ENCODE measurements at places on chromosomes 1 and 21.

DNA sequence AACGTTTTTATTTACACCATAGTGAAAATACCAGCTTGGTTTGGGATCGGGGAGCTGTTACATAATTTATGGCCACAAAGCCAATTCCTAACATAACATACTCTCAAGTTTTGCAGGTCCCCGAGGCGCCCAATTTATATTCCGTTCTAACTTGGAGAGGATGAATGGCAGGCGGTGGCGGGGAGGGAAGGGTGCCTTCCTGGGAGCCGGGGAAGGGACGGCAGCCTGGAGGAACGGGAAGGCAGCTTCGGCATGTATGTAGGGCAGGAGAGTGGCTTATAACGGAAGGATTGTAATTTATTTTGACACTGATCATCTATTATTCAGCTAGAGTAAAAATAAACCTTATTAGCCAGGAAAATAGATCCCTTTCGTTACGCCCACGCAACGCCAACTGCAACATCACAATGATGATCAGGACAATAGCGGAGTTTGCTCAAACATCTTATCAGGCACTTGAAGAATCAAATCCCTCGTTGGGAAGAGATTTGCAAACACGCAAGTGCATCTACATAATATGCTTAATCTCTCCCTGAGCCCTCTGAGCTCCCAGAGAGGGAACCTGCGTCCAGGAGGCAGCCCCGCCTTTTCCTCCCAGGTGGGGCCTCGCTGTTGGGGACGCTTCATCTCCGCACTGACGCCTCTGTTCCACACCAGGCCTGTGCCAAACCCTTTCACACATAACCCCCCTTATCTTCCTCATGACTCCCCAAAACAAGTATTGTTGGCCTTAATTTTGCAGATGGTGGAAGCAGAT is 93.7 kb upstream of the C1orf174 start:
- no peak for DNase-seq

DNA sequence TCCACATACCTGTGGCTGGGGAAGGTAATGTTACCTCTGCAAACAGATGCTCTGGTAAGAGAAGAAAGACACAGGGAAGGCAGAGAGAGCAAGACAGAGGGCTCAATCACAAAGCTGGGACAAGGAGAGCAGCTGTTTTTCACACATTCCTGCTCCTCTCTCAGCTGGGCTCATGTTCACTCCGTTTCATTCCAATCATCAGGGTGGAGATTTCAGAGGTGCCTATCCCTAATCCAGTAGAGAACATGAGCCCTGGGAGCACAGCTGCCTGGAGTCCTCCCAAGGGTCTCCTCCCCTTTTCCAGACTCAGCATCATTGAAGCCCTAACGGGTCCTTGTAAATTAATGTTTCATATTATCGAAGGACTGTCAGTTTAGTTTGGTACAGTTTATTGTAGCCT is 19.4 kb downstream of the GADD45A start:
- DNase-seq: no peak

DNA sequence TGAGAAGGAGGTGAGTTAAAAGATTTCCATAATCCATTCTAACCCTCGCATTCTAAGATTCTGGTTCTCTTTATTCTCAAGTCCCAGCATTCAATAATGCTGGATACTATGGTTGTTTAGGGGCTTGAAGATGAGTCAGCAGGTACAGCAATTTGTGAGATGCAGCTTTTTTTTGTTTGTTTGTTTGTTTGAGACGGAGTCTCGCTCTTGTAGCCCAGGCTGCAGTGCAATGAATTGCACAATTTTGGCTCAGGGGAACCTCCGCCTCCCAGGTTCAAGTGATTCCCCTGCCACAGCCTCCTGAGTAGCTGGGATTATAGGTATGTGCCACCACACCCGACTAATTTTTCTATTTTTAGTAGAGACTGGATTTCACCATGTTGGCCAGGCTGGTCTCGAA is 23.3 kb downstream of the EIF4G3 start:
- no peak for DNase-seq

DNA sequence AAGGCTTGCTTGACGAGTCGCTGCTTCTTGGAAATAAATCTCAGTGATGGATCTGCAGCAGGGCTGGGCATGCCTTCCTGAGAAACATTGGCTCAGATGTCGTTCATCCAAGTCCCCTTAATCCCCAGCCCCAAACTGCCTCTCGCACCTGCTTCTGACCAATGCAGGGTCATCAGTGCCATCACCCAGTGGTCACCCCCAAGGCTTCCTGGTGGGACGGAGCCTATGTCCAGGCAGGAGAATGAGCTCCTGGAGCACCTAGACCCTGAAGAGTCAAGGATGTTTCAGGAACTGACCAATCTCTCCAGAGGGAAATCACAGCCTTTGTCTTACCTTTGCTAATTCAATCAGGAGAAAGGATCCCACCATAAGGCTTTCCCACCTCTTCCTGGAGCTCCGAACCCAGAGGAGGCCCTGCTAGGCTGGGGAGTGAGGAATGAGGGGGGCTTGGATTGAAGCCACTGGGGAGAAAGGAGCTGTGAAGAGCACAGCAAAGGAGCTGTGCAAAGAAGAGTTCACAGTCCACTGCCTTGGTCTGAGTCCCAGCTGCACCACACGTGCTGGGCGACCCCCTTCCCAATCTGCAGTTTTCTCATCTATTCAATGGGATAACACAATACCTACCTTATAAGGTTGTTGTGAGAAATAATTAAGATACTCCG is 416.1 kb downstream of the NPHP4 start:
- DNase-seq: no peak

- no peak for DNase-seq
Measured at GRCh38 chr1:151237678-151238466, 16.7 kb upstream of the PSMD4 start.

GRCh38 chr21:42739061-42739931 is 85.9 kb downstream of the PDE9A start:
- DNase-seq: no peak

- no peak for DNase-seq
Measured at GRCh38 chr1:230160957-230161771, 94.1 kb downstream of the GALNT2 start.

DNA sequence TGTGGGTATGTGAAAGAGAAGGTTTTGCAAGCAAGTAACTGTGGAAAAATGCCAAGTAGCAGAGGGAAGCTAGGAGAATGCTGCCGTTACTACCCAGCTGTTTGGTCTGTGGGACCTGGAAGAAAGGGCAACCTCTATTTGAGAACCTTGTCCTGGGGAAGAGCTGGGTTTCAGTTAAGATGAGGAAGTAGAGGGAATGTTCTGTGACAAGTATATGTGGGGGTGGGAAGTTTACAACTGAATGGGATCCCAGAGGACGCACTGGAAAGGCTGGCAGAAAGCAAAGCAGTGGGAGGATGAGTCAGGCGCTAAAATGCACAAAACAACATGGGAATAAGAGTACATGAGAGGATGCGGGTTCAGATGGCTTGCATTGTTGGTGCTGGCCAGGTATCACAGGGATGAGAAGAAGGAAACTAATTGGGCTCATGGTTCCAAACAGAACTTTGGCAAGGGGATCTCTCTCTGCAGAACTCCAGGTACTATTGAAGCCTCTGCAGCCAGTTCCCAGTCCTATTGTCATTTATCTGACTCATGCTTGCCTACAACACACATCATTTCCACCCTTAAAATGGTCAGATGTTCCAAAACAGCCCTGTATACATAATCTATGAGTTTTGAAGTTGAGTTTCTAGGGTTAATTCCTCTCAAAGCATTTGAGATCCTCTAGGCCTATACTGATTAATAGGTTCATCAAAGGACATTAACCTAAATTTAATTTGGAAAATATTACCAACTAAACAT is 88.5 kb upstream of the VAV3 start:
- DNase-seq: no peak

- DNase-seq: no peak
Measured at GRCh38 chr1:172670316-172670715, 11.4 kb downstream of the FASLG start.

GRCh38 chr1:89295187-89295586 is 22.5 kb upstream of the GBP5 start:
- DNase-seq: no peak

DNA sequence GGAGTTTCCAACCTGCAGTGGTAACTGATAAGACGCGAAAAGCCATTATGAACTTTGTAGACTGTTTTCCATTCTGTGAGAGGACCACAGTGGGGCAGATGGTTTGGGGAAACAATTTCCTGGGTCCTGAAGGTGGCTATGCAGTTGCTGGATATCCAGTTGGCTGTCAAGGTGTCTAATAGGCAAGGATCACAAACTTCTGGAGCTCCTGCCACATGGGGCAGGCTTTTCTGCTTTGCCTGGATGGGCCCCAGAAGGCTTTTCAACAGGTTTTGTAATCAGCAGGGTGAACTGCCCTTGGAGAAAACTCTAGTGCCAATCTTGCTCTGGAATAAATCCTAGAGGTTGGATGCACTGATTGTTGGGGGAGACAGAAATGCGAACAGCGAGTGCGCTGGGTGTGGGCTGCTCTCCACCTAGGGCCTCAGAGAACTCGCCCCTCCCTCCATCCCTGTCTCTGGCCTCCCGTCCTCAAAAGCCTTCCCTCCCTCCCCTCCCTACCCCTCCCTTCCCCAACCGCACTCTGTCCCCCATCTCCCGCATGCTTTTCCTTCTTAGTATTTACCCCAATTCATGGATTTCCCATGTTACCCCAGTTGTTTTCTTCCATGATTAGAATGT is 210.3 kb upstream of the USP24 start:
- no peak for DNase-seq

DNA sequence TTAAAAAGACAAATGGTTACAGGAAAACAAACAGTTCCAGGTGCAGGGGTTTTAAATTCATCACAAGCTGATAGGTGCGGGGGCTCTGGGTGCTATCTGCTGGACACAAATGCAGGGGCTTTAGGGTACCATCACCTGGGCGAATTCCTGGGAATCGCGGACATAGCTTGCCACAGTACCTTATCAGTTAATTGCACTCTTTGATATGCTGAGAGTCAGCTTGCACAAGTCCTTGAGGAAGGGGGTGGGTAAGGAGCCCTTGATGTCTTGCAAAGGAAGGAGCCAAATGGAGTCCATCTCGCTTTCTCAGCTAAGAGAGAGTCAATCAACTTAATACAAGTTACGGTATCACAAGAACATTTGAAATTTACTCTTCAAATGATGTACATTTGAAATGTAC is 25.4 kb upstream of the TMEM54 start:
- no peak for DNase-seq
